G401 (cell line): ENCODE measurements at places on chromosomes 16 and 17.

GRCh38 chr16:2007081-2007836, 2.4 kb downstream of the ZNF598 start:
- no peak for DNase-seq

DNA sequence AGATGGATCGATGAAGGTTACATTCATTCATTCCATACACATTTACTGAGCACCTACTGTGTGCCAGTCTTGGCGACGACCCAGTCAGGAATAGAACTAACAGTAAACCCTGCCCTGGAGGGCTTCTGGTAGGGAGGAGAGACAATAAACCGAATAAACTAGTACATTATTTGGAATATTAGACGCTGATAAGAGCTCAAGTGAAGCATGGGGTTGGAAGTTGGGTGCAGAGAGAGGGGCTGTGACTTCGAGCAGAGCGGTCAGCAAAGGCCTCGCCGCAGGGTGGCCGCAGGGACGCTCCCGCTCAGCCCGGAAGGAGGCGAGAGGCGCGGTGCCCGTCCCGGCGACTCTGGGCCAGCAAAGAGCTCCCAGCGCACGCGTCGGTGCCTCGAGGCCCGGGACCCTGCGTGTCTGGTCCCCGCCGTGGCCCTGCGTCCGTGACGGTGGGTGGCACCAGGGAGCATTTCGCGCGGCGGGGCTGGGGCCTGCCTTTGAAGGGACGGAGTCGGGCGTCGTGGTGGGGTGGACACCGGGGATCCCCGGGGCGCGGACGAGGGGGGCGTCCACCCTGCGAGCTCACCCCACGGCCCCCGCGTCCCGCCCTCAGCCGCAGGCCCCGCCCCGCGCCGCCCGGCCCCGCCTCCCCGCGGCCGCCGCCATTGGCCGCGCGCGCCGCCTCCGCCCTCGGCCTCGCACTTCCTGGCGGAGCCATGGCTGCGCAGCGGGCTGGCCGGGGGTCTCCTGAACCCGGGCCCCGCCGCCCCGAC, at the start of gene KLHL36:
Gene KLHL36, plus strand, starts transcription at position 684 of the 767 bp plus-strand sequence. CDS start 2,357 bp downstream, outside the sequence.
- peak; percentile 35 for DNase-seq

DNA sequence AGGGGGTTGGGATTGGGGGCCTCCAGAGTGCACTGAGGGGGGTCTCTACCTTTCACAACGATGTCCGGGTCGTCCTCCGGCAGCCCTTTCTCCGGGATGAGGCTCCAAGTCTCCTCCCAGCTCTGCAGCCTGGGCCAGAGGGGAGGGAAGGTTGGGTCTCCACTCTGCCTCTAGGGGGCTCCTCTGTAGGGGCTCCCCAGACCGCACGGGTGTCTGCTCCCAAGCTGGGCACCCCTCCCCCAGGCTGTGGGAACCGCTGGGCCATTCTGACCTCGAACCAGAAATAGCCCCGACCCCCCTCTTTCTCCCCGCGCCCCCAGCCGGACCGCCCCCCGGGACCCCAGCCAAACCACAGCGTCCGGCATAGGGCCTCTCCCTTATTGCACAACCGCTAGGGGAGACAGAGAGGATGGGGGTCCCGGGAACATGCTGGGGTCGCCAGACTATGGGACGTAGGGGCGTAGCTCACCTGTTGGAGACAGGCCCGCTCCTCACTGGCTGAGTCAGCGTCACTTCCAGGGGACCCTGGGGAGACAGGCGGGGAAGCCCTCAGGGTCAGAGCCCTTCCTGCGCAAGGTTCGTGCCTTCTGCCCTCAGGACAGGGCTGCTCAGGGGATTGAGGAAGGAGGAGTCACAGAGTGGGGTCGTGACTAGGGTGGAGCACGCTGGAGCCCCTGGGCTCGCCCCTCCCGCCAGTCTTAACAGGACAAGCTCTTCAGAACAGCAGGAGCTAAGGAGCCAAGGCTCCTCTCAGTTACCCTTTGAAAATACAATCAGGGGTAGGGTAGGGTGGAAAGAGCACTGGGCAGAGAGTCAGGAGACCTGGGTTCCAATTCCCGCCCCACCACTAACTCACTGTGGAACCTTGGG, 2.7 kb downstream of the PLEKHH3 start:
- DNase-seq = no peak

DNA sequence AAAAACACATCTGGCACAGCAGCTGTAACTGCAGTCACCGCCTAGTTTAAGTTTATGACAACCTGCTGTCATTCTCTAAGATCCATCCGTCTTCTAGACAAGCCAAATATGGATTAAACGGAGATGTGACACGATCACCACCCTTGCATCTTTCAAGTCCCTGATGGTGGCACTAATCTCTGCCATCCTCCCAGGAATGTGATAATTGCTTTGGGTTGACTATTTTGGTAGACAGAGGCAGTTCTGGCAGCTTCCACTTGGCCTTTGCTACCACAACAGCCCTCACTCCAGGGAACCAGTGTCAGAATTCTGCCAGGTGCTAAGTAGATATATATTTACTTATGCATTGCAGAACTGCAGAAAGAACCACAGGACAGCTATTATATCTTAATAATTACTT, 81.3 kb downstream of the ADCY9 start:
- DNase-seq = no peak

DNA sequence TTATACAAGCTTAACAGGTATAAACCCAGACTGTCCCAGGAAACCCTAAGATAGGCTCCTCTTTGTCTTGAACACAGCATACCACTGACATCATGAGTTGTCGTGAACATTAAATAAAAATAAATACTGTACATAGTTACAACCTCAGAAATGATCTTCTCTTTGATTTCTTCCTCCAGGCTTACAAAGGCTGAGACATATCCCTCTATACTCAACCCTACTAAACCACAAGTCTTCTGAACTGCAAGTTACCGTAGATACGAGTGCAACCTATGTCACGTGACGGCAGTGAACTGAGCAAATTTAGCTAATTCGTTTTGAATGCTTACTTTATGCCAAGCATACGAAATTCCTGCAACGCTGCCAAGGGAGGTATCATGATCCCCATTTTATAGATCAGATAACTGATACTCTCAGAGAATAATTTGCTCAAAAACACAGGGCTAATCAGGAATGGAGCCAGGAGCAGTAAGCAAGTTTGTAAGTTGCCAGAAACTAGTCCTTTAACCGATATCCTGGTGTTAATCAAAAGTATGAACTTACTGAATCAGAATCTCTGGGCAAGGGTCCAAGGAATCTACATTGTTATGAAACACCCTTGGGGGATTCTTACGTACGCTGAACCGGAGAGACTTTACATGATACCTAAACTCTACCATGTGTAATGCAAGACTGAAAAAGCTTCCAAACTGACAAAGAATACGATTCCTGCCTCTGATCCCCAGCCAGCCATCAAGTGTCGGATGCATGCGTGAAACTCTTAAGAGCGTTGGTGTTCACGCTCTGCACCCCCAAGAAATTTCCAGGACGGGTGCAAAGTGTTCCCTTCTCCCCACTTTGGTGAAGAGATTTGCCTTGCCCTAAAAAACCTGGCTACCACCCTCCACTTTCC, 106.2 kb downstream of the XYLT1 start:
- DNase-seq = no peak

GRCh38 chr16:64996641-64997040, 125.2 kb downstream of the CDH11 start:
- no peak for DNase-seq
